ENCODE measurements at places on chromosomes 6 and 20.
A peak's percentile ranks its signal among the peaks of the same experiment; 100 is the strongest.

DNA sequence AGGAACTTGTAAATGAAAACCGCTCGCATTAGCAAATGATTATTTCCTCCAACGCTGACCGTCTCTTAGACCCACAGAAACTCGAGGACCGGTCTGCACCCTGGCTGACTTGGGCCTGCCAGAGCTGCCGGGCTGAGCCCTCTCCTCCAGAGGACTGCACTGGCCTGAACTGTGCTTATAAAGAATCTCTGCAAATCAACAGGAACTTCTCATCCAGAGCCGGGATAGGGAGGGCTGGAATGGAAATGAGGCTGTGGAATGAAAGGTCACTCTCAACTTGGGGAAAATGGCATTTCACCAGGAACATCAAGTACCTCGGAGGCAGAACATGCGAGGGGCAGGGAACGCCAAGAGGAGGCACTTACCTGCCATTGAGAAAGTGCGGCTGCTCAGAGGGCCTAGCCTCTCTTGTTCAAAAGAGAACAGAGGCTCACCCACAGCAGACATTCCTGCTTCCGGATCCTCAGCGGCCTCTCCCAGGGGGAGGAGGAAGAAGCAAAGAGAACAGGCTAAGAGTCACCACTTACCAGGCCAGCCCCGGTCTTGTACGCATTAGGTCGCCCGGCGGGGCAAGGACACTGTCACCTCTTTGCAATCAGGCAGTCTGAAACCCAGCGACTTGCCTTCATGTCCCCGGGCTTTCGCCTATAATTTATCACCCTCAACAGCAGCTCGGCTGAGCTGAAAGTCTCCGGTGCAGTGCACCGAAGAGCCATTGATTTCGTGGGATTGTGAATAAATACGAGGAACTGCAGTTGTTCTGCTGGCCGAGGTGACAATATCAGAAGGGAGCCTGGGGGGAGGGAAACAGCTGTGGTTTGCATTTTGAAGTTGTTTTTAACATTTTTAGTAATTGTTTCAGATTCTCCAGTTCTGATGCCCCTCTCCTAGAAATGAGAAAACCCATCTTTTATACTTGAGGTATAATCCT, 37.6 kb downstream of the ZMYND8 start:
- no peak for DNase-seq

DNA sequence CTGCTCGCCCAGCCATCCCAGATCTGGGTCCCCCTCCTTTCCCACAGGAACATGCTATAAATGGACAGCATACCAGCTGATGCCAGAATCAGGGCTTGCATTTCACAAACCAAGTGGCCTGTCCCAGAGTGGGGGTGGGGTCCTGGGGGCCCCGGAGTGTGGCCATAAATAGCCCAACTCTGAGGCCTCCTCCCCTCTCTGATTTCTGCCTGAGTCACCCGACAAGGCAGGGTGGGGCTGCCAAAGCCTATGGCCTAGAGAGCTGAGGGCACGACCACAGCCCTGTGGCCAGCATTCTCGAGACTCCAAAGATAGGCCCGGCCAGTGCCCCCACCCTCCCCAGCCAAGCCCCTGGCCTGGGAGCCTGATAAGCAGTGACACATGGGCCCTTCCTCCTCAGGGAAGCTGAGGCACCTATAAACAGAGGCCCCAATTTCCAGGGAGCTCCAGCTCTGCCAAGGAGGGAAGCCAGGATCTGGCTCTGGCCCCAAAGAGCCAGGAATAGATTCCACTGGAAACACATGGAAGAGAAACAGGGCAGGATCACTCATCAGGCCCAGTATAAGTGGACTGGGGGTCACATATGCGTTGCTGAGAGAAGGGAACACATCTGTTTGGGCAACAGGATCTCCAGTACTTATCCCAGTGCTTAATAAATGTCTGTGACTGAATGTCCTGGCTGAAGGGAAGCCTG, 20.3 kb downstream of the SNTA1 start:
- no peak for DNase-seq

GRCh38 chr6:146884728-146885127, 286.0 kb downstream of the ADGB start:
- no peak for DNase-seq

DNA sequence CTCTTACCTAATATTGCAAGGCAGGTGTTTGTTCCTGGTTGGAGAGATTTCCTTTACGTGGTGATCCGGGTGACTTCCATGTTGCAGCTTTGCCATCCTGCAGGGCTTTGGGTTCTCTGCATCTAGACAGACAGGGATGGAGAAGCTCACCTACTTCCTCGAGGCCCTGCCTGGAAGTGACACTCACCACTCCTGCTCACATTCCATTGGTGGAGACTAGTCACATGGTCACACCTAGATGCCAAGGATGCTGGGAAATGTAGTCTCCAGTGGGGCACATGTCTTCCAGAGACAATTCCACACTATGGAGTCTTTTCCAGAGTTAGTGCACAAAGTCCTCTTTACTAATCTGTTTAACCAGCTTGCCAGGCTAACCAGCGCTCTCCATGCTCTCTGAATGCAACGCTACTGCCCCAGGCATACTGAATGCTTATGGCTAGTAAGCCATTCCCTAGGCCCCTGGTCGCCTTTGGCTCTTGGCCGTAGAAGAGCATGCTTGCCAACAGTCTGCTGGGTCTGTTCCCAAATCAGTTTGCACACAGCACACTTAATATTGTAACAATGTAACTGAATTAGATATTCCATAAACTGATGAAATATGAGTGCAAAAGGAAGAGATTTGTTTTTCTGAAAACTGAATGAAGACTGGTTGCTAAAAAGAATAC, 6.7 kb upstream of the KCNK15 start:
- DNase-seq: peak; percentile 52

- no peak for DNase-seq
Measured at GRCh38 chr6:152004896-152005295, 197.4 kb downstream of the ESR1 start.

GRCh38 chr6:103769431-103769830, 1090.3 kb downstream of the HACE1 start:
- DNase-seq: no peak

GRCh38 chr6:63730311-63730710, 94.7 kb downstream of the PHF3 start:
- no peak for DNase-seq

DNA sequence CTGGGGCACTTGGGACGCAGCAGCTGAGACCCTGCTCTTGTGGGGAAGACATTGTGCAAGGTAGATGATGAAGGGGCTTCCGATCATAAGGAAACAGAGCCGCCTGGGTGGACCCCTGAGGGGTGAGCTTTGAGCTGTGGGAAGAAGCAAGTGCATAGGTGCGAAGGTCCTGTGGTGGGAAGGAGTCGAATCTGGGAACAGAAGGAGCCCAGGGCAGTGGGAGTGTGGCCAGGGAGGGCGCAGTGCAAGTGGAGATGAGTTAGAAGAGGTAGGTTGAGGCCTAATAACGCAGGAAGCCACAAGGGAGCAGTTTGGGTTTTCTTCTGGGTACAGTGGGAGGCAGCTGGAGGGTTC, 10.3 kb downstream of the RBM38 start:
- DNase-seq: no peak
